ENCODE measurements at places on chromosomes 2 and 18.

DNA sequence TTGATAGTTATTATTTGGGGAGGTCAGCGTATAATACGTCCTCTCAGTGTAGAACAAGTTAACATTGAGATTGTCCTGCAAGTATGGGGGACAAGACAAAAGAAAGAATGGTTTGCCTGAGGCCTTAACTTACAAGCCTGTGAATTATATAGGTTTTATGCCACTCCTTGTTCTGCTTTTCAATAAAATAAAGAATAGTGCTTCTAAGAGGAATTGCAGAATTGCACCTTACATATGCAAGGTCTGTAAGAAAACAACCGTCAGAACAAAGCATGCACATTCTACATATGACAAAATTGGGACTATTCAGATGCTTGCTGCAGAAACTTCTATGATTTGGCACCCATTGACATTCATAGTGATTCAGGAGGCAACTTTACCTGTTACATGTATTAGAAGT is 785.0 kb downstream of the NR4A2 start:
- no peak for DNase-seq

DNA sequence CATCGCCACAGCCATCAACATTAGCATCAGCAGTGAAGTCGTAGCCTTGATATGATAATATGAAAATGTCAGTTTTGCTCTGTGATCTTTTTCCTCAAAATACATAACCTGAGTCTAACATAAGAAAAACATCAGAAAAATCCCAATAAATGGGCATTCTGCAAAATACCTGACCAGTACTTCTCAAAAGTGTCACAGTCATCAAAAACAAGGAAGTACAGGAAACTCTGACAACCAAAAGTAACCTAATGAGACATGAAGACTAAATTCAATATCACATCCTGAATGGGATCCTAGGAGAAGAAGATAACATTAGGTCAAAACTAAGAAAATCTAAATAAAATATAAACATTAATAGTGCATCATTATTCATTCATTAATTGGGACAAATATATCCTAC is 1731.0 kb downstream of the SUCLG1 start:
- DNase-seq, result no peak

DNA sequence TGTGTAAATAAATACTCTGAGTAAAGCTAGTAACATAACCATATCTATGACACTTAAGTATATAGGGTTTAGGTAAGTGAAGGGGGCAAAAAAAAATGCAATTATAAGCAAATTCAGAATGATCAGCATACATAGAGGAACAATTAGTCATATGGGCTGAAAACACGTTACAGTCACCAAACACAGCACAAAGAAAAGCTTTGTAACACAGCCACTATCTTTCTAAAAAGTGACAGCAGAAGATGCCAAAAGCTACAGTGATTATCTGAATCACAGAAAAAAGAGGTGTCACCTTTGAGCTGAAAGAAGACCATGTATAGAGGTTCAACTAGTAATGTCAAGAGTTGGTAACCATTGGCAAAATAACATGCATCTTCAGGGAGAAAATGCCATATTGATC is 115.5 kb downstream of the ERBB4 start:
- no peak for DNase-seq

DNA sequence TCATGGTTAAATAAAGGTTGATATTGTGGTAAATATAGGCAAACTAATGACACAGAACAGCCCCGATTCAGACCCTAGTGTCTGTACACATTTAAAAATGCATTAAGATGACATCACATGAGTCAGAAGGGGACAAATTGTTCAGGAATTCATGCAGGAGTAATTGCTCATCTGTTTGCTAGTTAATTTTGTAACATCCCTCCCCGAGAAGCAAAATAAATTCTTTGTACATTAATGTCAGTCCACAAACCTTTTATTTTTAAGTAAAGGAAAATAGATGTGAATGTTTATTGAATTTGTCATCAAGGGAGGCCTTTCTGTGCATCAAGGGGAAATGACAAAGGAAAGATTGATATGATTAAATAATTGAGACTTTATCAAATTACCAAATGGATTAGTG is 69.9 kb downstream of the SH3BP4 start:
- DNase-seq, result no peak

- no peak for DNase-seq
Measured at GRCh38 chr2:200225951-200226350, 80.5 kb upstream of the SPATS2L start.

DNA sequence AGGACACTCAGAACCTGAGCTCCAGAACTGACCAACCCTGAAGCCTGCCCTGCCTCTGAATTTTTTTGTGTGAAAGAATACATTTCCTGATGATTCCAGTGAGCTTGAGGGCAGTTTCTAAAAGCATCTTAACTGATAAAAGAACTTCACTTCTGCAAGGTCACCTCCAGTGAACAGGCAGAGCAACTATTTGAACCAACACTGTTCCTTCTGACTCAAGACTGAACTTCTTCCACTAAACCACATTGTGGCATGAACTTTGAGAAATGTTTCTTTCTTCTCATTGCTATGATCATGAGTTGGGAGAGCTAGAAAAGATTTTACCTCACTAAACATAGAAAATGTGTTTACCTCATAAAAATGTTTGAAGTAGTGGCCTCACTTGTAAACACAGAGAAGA is 83.8 kb upstream of the SERTAD2 start:
- no peak for DNase-seq

DNA sequence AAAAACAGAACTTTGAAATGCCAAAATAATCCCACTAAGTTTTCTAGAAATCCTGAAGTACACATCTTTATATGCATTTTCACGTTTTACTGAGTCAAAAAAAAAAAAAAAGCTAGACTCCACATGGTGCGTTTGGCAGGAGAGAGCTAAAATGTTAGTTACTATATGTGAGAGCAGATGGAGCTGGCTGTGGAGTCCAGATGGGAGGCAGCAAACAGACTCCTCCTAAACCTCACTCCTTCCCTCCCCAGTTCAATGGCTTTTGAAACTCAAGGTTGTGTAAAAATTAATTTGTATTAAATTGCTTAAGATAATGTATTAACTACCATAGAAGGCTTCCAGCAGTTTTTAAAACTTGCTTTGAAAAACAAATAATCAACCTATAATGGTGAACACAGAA is 248.8 kb downstream of the AGPS start:
- DNase-seq, result no peak

DNA sequence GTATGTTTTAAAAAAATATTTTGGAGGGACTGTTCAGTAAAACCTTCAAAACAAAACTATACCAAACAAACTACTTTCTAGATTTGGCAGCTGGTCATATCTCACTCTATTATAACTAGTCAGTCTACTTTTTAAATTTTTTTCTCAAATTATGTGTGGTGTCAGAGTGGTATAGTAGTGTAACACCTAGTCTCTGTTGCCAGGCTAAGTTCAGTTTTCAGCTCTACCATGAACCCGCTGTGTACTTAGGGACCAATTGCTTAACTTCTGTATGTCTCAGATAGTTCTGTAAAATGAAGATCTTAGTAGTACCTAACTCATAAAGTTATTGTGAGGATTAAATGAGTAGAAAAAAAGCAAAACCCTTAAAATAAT is 54.3 kb downstream of the GPD2 start:
- no peak for DNase-seq

GRCh38 chr2:54676656-54677055 is 46.8 kb upstream of the EML6 start:
- no peak for DNase-seq

DNA sequence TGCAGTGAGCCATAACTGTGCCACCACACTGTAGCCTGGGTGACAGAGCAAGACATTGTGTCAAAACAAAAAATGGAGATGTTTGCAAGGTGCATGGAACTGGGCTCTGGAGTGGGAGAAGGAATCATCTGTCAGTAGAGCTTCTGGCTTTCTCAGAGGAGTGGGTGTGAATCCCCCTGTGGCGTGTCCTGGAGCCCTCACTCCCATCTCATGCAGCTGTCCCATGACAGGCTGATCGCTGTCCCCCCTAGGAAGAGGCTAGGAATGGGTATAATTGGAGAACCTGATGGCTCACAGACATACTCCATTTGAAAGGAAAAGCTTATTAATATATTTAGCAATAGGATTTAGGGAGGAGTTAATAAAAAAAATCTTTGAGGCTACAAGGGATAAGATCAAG is 125.8 kb upstream of the EPB41L3 start:
- DNase-seq, result no peak

DNA sequence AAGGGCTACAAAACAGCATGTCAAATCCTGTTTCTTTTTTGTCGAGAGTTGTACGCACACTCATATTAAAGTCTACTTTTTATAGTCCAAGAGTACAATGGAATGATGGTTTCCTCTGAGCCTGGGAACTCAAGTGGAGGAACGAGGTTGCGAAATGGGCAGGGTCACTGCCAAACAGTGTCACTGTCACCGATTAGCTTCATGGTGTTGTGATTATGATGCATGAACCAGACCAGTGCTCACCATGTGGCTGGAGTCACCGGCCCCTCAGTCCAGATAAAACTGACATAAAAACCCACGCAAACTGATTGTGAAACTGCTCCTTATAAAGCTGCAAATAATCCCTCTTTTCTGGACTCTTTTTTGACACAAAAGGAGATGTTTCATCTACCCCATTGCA is 122.0 kb downstream of the COPS8 start:
- no peak for DNase-seq

DNA sequence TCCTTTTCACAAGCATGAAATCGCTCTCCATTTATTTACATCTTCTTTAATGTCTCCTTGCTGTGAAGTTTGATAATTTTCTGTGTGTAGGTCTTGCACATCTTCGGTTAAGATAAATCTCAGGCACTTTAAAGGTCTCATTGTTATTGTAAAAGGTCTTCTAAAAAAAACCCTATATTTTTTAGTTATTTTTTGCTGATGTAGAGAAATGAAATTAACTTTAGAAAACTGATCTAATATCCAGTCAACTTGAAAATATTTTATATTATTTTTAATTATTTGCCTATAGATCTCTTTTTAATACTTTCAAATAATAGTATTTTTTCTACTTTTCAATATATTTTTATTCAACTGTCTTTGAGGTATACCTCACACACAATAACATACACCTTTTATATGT is 169.4 kb downstream of the INSIG2 start:
- no peak for DNase-seq

DNA sequence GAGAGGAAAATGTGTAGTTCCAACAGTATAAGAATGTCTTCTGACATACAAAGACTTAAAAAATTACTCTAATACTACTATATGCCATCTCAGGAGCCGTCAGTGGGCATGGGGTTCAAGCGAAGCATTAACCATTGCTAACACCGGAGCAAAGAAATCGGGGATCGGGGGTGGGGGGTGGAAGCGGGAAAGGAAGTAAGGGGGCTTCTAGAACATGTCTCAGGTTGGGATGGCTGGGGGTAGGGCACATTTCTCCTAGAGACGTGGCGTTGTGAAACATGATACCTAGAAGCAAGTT is 702 bp downstream of the LMAN1 start:
- DNase-seq, result no peak

DNA sequence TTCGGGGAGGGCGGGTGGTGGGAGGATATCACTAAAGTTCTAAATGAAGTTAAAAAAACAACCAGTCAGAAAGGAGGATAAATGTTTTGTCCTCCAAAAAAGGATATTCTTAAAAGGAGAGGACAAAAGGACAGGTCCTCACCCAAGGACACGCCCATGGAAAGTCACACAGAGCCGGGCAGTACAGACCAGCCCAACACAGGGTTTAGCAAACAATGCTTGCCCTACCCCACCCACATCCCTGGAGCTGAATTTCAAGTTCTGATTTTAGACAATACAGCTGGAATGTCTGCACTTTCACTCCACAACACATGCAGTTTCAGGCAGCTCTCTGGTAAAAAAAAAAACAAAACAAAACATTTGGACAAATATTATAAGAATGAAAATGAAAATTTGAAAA is 67.9 kb downstream of the SLC9A4 start:
- DNase-seq, result no peak

DNA sequence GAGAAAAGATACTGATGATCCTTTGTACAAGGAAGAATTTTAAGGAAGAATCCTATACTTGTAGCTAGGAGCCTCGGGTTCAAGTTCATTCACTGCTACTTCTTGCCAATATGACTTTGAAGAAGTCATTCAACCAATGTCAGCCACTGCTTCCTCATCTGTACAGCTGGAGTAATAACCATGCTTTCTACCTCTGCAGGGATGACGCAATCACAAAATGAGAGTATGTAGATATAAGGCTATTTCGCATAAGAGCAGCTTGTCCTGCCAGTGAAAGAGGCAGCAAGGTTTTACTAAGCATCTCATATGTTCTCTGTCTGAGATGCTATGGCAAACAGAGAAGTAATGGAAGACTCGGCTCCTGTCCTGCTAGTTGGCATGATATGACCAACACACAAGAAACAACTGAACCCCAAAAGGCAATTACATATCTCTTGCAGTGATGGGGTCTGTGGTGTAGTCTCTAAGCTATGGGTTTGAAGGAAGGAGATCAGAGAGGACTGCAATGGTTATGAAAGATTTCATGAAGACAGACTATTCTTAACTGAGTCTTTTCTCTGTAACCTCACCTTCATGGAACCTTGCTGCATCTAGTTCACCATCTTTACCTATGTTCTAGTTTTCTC is 9.2 kb downstream of the AAK1 start:
- DNase-seq, result no peak

DNA sequence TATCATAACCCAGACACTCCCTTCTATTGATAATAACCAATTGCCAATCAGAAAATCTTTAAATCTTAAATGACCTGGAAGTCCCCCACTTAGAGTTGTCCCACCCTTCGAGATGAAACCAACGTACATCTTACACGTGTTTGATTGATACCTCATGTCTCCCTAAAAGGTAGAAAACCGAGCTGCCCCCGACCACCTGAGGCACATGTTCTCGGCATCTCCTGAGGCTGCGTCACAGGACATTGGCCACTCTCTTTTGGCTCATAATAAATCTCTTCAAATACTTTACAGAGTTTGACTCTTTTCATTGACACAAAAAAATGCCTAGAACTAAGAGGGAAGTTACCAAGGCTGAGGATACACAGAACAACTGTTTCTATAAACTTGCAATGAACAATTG is 190.0 kb downstream of the RTP5 start:
- DNase-seq, result no peak

GRCh38 chr2:144890828-144891227 is 370.9 kb upstream of the ZEB2 start:
- DNase-seq, result no peak

GRCh38 chr2:152716805-152717227 is 445 bp downstream of the PRPF40A start:
- DNase-seq, result no peak

DNA sequence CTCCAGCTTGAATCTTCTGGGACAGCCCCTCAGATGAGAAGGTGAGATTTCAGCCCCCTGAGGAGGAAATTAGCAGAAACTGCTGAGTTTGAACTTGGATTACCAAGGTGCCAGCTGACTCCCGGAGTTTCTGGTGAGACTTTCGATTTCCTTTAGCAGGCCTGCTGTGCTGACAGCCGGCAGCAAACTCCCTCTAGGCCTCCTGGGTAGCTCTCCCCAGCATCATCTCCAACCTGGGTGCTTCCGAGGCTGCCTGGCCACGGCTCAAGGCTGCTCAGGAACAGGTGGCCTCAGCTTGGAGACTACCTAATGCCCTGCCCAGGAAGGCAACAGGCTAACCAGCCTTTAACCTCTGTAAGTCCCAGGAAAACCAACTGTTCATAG is 16.5 kb downstream of the SDC1 start:
- no peak for DNase-seq

- no peak for DNase-seq
Measured at GRCh38 chr2:224389317-224389716, 12.6 kb downstream of the FAM124B start.

Data from H9 (cell line).